ENCODE measurements at places on chromosomes 5 and 9.

GRCh38 chr9:131304676-131305355 is 15.3 kb downstream of the PLPP7 start:
- DNase-seq, result no peak

- DNase-seq, result peak; percentile 11
Measured at GRCh38 chr5:141172381-141173204, at the start of gene PCDHB7. TSS of gene PCDHB7 (plus strand) at chr5:141172644. CDS start at chr5:141172836, 192 bp downstream.

GRCh38 chr9:108709997-108710396 is 145.8 kb downstream of the ACTL7B start:
- no peak for DNase-seq

DNA sequence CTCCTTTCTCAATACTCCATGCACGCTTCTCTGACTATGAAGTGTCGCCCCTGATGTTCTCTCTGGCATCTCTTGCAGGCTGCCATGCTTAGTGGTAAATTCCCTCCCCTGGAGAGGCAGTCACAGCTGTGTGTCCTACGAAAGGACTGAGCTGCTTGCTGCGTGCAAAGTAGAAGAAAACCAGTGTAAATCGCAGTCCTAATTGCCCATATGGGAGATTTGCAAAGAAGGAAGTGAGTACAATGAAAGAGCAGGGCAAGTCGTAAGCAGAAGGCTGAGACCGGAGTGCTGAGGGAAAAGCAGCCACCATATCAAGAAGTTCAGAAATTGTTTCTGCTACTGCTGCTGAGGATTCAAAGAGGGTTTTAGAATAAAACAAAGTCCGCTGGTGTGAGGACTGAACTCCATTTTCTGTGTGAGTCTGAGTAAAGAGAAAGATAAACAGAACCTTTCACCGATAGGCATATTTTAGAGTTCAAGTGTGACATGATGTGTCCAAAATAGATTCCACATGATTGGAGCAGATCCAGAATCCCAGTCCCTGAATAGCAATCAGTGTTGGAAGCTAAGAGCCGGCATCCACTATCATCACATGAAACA is 507.8 kb upstream of the MPDZ start:
- DNase-seq, result no peak

DNA sequence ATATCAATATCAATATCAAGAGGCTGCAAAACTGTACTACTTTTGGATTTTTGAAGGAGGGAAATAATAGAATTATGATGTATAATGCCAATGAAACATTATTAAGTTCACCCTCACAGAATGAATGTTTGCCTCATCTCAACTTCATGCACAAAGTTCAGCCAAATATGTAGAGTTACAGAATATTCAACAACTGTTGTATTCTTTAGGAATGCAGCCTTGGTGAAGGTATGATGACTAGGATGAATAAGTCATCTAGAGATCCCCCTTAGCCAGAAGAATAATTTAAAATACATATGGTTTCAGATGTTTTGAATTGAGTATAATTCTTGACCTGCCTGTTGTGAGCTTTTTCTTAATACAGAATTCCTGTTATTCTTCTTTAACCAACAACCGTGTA is 308.3 kb downstream of the COX7C start:
- no peak for DNase-seq

GRCh38 chr9:126621919-126622735 is 8.4 kb downstream of the LMX1B start:
- no peak for DNase-seq

- no peak for DNase-seq
Measured at GRCh38 chr9:73981405-73981804, 515.7 kb upstream of the RORB start.

- no peak for DNase-seq
Measured at GRCh38 chr5:28305891-28306290, 1267.5 kb upstream of the CDH9 start.

DNA sequence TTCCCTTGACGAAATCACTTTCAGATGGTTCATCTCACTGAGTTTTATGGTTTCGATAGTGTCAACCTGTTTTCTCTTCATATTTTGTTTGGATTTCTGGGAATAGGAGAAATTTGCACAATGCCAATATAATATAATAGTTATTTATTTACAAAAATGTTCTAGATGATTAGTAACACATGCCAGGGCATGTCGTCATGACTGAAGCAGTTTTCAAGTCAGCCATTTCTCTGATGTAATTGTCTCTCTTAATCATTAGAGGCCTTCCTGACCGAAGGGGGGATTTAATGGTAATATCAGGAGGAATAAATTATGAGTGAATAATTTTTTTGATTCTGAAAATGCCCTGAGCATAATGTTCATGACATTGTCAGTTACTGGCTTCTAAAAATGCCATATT is 246.5 kb upstream of the ATP10B start:
- no peak for DNase-seq

DNA sequence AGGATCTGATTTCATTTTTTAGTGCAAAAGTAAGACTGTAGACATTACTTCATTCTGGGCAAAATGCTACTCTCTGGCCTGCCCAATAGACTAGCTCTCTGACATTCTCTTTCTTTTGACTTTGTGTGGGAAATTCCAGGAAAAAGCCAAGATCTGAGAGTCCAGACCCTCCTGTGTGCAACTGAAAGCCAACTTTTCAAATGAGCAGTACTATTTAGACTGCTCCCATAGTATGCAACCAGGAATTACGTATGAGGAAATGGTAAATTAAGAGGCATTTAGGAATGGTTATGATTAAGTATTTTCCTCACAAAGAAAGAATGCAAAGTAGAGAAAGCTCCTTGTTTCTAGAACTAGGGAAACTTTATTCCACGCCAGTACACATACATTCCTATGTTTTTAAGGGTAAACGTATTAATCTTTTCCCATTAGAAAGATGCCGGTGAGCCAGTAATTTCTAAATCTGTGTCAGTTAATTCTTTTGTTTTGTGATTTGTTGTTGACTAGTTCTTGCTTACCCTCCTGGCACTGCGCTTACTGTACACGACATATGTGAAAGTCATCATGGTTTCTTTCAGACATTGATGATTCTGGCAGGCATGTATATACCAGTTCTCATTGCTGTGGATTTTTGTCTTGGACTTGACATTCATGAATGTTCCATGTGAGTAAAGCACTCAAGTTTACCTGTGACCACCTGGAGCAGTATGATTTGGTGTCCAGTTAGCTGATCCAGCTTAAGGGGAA is 56.0 kb downstream of the AOPEP start:
- DNase-seq, result no peak

DNA sequence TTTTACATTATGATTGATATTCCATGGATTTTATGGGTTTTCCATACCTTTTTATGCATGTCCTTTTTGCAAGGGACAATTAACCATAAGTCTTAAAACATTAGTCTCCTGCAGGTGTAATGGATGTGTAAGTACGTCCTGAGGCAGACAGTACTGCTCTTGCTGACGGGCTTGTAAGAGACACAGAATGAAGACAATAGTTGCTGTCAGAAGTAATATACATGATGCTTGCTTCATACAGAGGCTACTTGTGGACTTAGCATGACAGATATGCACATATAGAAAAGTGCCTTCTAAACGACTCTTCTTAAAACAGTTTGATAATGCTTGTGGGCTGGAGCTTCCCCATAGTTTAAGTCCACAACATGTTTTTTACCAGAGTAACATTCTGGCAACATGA is 182.7 kb downstream of the SPATA31D1 start:
- no peak for DNase-seq

DNA sequence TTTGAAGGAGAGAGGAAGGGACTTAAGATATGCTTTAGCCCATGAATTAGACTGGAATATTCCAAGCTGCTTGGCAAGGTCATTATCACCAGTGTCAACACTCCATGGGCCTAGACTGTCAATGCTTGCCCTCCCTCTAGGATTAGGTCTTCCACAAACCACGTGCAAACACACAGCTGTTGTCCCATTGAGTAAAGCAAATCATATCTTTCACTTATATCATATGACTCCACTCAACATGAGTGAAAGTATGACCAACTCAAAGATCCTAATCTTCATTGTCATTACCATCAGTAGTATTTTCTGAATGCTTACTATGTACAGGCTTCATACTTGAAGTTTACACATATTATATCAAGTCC is 57.0 kb upstream of the GRAMD2B start:
- no peak for DNase-seq

DNA sequence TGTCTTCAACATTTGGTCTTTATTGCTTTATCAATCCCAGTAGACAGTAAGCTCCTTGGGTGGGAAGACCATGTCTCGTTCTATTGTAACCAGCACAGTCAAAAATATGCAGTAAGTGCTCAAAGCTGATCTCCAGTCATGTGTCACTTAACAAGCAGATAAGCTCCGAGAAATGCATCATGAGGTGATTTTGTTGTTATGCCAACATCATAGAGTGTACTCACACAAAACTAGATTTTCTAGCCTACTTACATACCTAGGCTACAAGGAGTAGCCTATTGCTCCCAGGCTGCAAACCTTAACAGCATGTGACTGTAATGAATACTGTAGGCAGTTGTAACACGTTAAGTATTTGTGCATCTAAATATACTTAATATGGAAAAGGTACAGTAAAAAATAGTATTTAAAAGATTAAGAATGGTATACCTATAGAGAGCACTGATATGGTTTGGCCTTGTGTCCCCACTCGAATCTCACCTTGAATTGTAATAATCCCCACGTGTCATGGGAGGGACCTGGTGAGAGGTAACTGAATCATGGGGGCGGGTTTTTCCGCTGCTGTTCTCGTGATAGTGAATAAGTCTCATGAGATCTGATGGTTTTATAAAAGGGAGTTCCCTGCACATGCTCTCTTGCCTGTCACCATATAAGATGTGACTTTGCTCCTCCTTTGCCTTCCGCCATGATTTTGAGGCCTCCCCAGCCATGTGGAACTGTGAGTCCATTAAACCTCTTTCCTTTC is 39.8 kb upstream of the PCSK5 start:
- DNase-seq, result no peak

GRCh38 chr9:32490601-32491000 is 35.4 kb downstream of the RIGI start:
- no peak for DNase-seq

Measured in NCI-H526 treated with DMSO at 0.1 percent for 48 hours (cell line).